ENCODE measurements at places on chromosomes 3 and 15.
A peak's percentile ranks its signal among the peaks of the same experiment; 100 is the strongest.

GRCh38 chr3:13484851-13485590 lies 4.9 kb downstream of the HDAC11 start:
- peak; percentile 48 for DNase-seq

DNA sequence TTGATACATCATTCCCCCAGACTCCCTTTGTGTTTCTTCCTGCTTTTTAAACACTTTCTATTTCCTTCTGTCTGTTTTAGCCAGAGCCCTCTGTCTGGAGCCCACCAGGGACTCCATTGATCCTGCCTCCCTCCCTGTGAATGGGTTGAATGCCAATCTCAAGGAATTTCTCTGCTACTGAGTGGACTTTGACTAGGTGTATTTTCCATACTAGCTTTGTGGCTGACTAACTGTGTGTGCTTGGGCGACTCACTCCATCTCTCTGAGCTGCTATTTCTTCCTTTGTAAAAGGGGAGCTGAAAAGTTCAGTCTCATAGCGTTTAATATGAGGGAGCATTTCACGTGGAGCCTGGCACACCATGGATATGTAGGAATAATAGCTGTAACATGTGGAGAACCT lies 98.8 kb downstream of the EEFSEC start:
- DNase-seq: no peak

GRCh38 chr3:119340014-119340413 lies 45.8 kb downstream of the ARHGAP31 start:
- no peak for DNase-seq

GRCh38 chr3:123571264-123571972 lies 13.4 kb downstream of the HACD2 start:
- no peak for DNase-seq

DNA sequence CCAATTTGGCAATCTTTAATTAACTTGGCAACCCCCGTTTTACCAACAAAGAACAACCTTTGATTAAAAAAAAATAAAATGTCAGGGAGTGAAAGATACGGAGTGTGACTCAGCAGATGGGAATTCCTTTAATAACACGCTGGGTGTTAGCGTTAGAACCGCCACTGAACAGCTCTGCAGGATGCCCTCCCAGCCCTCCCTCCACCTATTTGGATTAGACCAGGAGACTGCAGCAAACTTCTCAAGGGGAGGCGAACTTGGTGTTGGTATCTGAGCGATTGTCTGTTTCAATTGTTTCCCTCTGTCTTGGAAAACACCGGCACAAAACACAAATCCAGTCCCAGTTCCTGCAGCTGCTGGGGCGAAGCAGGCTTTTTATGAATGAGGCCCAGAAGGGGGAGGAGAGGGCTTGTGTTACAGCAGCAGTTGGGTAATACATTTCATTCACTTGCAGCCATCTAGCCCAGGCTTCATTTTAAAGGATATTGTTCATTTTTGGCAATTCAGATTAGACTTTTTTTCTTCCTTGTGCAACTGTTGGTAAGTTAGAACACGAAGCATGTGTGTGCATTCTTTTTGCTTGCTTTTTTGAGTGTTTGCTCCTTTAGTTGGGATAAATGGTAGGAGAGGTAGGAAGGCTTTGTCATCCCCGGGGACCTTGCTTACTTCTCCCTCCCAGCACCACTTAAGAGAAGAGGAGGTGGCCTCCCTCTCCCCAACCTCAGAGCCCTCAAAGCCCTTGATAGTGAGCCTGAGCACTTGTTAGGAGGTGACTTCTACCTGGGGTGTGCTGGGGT lies 152.3 kb downstream of the IGF1R start:
- peak; percentile 87 for DNase-seq

DNA sequence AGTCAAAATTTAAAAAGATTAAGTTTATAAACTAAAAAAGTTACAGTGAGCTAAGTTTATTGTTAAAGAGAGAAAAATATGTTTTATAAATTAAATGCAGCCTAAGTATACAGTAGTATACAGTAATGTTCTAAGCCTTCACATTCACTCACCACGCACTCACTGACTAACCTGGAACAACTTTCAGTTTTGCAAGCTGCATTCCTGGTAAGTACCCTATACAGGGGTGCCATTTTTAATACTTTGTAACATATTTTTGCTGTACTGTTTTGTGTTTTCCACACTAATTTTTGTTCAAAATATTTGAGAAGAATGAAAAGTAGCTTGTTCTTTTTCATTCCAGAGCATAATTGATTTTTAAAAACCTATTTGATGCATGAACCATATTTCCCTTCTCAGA lies 524.9 kb downstream of the RBMS3 start:
- DNase-seq: no peak

GRCh38 chr3:134959516-134959915 lies 164.5 kb downstream of the EPHB1 start:
- no peak for DNase-seq

DNA sequence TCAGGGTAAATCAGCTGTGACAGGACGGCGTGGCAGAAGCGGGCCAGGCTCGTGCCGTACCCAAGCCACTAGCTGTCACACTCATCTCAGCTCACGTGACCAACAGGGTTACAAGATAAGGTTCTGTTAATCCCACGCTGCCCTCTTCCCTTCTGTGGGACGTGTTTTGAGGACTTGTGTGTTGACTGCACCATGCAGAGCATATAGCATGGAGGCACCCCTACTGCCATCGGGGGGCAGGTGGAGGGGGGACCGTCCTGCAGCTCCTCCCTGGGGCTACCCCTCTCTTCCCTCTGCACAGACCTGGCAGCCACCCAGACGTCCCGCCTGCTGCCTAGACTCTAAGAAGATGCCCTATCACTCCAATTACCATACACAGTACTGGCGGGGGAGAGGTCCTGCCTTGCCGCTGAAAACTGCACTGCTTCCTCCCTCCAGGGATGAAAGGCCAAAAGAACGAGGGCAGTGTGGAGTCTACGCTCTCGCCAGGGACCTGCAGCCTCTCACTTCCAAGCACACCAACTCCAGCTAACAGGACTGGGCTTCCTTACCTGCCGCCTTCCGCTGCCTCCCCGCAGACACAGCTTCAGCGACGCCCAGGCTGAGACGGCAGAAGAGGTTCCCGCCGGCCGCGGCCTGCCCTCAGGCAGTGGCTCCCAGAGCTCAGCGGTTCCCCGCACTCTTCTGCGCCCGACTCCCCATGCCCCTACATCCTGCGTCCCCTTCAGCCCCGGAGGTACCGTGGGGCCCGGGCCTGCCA lies at the start of gene TNK2:
Gene TNK2 (minus strand): TSS at position 618 of the 760 bp plus-strand sequence. CDS start 19,963 bp downstream, outside the sequence.
- no peak for DNase-seq

GRCh38 chr3:71652781-71653413 lies 69.4 kb upstream of the FOXP1 start:
- no peak for DNase-seq

- DNase-seq: no peak
Observed at GRCh38 chr3:29212789-29213433, 68.0 kb upstream of the RBMS3 start.

DNA sequence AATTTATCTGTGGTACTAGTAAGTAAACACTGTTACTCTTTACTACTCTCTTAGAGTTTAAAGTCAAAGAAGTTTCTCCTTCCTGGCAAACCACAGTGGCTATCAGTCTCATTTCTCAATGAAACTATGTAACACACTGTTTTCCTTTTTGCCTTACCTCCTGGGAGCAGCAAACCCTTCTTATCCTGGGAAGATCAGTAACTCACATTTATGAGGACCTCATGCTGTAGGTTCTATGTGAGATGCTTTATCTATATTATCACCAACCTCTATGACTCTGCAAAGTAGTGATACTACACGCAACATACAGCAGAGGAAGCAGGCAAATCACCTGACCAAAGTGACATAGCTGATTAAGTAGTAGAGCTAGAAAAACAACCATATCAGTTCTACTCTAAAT lies 35.3 kb downstream of the PBRM1 start:
- no peak for DNase-seq

- DNase-seq: no peak
Observed at GRCh38 chr3:164222197-164222596, 856.1 kb downstream of the SI start.

- DNase-seq: no peak
Observed at GRCh38 chr15:101560722-101561583, 71.4 kb upstream of the PCSK6 start.

DNA sequence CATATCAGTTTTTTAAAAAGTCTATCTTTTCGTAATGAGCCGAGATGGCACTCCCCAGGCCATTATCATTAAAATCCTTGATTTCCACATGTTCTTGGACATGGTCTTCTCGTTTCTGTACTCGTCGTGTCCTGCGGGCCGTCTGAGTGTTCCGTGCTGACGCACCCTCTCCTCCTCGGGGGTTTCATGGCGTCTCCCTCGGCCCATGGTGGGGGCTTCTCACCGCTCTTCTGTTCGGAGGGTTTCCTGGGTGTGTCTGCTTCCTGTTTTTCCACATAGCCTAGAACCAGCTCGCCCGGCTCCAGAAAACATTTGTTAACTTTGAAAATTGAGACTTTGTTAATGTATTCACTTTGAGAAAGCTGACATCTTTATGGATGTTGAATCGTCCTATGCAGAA lies 92.7 kb downstream of the VGLL4 start:
- DNase-seq: no peak

DNA sequence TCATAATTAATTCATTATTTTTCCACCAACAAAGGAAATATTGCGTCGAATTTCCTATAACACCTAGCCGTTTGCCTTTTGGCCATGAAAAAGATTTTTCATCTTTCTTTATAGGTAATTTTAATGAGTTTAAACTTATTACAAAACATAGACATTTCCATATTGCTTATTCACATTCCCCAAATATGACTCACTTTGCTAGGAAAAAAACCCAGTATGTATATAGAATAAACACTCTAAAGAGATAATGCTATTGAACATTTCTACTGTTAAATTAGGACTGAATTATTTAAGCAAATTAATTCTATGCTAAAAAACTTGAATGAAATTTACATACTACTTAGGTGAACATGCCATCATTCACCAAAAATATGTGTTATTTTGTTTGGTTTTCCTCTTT lies 16.2 kb downstream of the ZPLD1 start:
- no peak for DNase-seq

DNA sequence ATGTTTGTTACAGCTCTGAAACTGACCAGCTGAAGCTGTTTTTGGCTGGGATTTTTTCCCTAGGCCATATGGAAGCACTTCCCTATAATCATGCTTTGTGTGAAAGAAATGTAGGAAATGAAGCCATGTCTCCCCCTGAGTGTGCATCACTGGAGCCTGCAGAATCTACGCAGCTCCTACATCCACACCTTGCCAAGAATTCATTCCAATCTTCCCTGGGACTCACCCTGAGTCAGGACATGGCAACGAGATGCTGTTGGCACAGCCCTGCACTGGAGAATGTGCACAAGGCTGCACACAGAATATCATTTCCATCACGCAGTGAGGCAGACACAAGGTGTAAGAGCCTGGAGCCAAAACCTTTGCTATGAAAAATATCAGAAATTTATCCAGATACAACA lies 189.5 kb downstream of the ADAMTSL3 start:
- DNase-seq: no peak

DNA sequence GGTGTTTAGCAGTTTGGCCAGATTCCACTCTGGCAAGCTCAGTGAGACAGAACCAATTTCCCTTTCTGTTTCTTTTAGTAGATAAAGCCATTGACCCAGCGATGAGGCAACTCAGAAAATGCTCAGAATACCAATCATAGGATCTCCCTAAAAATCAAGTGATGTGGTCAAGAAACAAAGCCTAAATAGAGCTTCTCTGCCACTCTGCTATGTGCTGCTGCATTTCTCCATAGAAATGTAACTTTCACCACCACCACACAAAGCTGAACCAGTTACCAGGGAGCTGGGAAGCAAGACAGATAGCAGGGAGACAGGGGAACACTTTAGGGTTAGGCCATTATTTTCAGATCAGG lies 109.8 kb downstream of the RPL22L1 start:
- no peak for DNase-seq

DNA sequence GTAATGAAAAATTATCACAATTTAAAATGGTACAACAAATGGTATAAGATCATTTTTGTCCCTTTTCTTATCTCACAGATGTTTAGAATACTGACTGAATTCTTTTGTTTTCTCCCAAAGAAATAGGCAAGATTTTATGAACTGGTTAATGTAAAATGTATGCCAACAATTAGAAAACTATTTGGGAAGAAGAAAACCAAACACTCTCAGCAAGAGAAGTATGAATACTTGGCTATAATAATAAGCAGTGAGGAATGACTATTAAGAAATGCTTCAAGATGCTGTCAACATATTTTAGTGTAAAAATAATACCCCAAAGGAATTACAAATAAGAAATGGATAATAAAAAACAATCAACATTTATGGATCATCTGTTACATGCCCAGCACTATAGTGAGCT lies 18.5 kb downstream of the SHQ1 start:
- no peak for DNase-seq

- DNase-seq: no peak
Observed at GRCh38 chr15:52154896-52155865, 36.0 kb downstream of the GNB5 start.

- no peak for DNase-seq
Observed at GRCh38 chr15:63694184-63694583, 97.0 kb downstream of the FBXL22 start.

- no peak for DNase-seq
Observed at GRCh38 chr3:186151077-186151971, 42.4 kb upstream of the ETV5 start.

DNA sequence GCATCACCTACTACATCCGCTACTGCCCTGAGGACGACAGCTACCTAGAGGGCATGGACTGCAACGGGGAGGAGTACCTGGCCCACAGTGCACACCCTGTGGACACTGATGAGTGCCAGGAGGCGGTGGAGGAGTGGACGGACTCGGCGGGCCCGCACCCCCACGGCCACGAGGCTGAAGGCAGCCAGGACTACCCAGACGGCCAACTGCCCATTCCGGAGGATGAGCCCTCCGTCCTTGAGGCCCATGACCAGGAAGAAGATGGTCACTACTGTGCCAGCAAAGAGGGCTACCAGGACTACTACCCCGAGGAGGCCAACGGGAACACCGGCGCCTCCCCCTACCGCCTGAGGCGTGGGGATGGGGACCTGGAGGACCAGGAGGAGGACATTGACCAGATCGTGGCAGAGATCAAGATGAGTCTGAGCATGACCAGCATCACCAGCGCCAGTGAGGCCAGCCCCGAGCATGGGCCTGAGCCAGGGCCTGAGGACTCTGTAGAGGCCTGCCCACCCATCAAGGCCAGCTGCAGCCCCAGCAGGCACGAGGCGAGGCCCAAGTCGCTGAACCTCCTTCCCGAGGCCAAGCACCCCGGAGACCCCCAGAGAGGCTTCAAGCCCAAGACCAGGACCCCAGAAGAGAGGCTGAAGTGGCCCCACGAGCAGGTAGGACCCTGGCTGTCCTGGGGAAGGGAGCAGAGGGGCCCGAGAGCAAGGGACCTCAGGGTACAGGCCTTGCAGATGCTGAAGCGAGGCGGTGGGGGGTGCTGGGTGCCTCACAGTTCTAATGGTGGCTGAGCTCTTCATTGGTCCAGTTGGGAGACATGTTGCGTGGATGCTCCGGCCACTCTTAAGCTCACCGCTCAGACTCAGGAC lies 168.6 kb downstream of the APBA2 start:
- DNase-seq: no peak

DNA sequence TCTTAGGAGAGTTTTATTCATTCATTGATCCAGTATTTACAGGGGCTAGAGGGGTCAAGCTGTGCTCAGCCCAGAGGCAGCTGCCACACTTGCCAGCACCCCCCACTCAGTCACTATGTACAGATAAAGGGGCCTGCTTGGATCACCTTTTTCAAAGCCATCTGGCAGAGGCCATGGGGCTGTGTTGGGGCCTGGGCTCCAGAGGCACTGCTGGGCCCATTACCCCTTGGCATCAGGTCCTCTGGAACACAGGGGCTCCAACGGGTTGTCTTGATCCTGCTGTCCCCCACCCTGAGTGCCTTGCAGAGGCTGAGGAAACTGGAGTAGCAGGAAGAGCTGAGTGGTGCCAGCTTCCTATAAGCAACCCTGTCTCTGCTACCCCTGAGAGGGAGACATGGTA lies 43.9 kb downstream of the SEMA3G start:
- DNase-seq: no peak

Measured in left renal cortex interstitium (tissue), 4 donors.